NCI-H1092 treated with DMSO at 0.1 percent for 48 hours (cell line): ENCODE measurements at places on chromosomes 7 and 10.

- no peak for DNase-seq
These were observed 1259.7 kb downstream of the TYW1 start for GRCh38 chr7:68256295-68256694.

GRCh38 chr7:138023618-138024342 is 21.9 kb upstream of the CREB3L2 start:
- DNase-seq = no peak

DNA sequence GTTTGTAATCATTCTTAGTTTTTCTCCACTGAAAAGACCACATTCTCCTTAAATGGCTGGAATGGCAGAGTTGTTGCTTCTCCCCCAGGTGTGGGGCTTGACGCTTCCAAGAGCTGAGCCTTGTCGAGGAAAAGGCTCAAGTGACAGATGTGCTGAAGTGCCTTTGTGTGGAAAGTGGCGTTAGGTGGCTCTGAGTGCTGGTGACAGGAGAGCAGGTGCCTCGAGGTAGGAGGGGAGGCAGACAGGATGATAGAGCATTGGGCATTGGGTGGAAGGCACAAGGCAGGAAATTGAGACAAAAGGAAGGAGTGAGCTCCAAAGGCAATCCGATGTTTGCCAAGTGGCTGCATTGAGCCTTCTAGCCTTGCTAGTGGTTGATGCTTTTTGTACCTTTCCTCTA is 6.7 kb downstream of the KIAA1217 start:
- no peak for DNase-seq

GRCh38 chr7:114916261-114916892 is 5.5 kb upstream of the MDFIC start:
- DNase-seq = no peak

- no peak for DNase-seq
These were observed 7.8 kb downstream of the HTRA1 start for GRCh38 chr10:122468926-122469781.

DNA sequence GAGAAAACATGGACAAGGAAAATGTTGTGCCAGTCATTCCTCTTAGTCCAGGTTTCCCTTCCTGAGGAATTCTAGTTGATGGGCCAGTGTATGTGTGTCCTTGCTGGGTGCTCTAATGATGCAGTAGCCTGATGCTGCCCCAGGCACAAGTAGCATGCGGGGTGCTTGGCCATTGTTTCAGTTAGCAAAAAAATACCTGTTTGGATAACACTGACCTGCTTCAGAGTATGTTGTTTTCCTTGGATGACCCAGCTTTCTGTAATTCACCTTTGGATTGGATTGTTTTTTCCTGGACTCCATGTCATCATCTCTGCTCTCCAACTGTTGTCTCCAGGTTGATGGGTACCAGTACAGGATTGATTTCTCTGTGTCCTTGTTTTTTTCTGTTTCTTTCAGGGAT is 169.2 kb downstream of the SND1 start:
- DNase-seq = no peak

- no peak for DNase-seq
These were observed 185.4 kb downstream of the RAB11FIP2 start for GRCh38 chr10:117861329-117861728.

DNA sequence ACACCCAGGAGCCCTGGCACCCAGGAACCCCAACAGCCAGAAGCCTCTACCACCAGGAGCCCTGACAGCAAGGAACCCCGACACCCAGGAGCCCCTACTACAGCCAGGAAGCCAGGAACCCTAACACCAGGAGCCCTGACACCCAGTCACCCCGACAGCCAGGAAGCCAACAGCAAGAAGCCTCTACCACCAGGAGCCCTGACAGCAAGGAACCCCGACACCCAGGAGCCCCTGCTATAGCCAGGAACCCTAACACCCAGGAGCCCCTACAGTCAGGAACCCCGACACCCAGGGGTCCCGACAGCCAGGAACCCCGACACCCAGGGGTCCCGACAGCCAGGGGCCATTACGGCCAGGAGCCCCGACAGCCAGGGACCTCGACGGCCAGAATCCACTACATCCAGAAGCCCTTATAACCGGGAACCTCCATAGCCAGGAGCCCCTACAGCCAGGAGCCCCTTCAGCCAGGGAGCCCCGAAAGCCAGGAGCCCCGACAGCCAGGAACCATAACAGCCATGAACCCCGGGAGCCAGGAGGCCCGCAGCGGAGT is 440 bp upstream of the GLRX3 start:
- no peak for DNase-seq

- peak; percentile 31 for DNase-seq
These were observed at the start of gene SFXN2 for GRCh38 chr10:102714621-102715455. SFXN2 (plus strand) TSS chr10:102714636; CDS start chr10:102726637, 12,001 bp downstream.

GRCh38 chr10:8489823-8490222 is 435.3 kb downstream of the GATA3 start:
- DNase-seq = no peak

GRCh38 chr7:121330053-121330833 is 1.4 kb downstream of the WNT16 start:
- DNase-seq = peak; percentile 37

- DNase-seq = no peak
These were observed at the start of gene CFAP46 for GRCh38 chr10:132942101-132943057. CFAP46 (minus strand) TSS chr10:132942570; CDS start chr10:132942484, 86 bp downstream.

- DNase-seq = no peak
These were observed 98.0 kb upstream of the PDCD4 start for GRCh38 chr10:110773693-110774068.
